Fibroblast of skin of scalp (primary cell): ENCODE measurements at places on chromosomes 3 and 15.
A peak's percentile ranks its signal among the peaks of the same experiment; 100 is the strongest.

DNA sequence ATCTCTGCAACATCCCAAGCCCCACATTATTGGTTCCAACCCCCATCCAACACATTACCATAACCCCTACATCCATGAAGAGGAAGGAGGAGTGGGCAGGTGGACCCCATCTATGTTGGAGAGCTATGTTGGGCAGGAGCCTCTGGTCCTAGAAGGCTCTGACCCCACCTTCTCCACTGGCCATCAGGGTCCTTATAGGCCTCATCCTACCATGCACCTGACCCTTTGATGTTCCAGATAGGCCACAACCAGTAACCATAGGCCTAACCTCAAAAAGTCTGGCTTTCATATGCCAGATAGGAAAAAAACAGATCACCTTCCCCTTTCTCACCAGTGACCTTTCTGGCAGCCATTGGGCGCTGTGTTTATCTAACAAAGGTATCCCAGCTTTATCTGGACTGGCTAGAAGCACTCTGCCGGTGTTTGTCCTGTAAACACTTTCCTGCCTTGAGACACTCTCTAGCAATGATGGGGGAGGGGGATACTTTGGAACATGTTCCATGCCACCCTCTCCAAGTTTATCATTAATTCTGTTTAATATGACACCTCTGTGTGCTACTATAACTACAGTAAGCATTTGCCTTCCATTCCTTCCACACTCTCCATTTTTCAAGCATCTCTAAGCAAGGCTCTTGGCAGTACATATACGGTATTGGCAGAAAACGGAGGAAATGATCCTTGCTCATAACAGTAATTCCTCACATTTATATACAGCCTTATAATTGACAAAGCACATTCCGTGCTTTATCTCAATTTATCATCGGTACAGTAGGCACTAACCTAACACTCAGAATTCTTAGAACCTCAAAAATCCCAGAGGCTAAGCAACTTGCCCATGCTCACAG, 377.1 kb downstream of the VPS13C start:
- no peak for DNase-seq

DNA sequence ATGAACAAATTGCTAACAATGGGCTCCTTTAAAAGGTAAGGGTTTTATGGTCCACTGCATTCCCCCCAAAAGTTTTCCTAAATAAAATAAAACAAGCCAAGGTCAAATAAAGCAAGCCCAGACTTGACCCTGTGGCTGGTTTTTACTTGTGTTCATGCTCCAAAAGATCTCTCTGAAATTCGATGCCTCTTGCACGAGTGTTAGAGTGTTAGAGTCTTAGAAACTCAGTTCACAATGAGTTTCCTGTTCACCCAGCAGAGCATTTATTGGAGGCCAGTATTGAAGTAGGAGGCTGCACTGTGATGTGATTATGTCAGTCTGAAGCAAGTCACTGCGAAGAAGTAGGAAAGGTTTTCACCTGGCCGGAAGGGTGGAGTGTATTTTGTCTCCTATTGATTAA, 59.9 kb upstream of the LRTM1 start:
- DNase-seq: no peak

DNA sequence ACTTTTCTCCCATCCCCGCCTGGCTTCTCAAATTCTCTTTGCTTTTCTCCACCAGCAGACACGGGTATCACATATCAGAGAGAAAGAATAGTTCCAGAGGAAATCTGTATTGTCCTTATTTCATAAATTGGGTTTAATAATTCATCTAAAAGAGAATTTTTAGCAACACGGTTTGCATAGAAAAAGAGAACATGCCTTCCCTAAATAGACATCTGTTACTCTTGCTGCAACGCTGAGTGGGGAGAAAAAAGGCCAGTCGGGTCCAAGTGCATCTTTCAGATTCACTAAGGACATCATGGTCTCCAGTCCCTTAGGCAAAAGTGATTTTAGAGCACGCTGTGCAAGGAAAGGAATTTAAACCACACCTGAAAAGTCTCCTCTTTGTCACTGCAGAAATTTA, 201.3 kb downstream of the ABHD5 start:
- no peak for DNase-seq

DNA sequence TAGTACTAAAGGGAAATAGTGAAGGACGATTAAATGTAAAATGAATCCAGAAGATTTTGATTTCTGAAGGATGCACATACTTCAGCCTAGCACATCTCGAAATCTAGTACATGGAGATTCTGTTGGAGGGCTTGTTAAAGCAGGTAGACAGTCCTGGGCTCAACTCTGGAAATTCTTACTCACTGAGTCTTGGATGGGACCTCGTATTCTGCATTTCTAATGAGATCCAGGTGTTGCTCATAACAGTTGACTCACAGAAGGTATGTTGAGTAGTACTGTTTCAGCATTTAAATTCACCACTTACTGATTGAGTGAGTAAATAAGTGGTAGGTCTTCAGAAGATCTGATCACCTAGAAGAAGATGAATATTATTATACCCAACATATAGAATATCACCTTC, 623.4 kb upstream of the SGO1 start:
- no peak for DNase-seq

GRCh38 chr3:141094790-141095545, 43.8 kb downstream of the SPSB4 start:
- peak; percentile 35 for DNase-seq

- no peak for DNase-seq
Observed at GRCh38 chr3:160384639-160385318, 14.2 kb downstream of the IFT80 start.

DNA sequence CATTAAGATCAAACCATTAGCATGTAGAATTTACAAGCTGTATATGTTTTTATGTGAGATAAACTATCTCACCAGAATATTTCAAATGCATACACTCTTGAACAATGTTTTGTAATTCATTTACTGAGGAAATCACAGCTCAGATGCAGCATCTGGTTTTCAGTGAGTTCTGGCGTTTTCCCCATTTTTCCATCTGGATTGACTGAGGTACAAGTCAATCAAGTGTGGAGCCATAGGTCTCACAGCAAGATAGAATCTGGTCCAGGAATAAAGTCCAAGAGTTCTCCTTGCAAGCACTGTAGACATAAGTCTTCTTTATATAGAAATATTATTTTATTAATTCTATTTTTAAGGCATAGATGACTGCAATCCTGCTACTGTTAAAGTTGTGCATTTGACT, 219.3 kb downstream of the ZBBX start:
- no peak for DNase-seq

DNA sequence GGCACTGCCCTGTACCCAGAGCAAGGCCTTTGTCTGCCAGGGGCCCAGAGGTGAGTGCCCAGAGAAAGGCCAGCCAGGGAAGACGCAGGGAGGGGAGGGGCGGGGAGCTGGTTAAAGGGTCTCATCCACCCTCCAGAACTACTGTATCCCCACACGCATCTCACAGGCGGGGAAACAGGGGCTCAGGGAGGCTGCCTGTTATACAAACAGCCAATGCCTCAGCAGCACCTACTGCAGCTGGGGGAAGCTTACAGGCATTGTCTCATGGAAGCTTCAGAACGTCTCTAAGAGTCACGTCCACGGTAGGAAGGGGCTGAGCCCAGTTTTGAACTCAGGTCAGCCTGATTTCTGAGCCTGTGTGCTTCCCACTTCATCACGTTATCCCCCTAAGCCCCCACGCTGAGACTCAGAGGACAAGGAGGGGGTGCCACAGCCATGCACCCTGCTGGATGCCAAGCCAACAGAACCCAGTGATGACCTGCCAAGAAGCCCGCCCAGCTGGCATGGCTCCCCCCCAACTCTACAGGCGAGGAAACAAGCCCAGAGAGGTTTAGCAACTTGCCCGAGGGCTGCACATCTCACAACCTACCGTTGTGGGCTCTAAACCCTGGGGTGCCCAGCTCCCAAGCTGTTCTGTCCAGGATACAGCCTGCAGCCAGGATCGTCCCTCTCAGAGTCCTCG, 54.5 kb downstream of the IQSEC1 start:
- DNase-seq: no peak

DNA sequence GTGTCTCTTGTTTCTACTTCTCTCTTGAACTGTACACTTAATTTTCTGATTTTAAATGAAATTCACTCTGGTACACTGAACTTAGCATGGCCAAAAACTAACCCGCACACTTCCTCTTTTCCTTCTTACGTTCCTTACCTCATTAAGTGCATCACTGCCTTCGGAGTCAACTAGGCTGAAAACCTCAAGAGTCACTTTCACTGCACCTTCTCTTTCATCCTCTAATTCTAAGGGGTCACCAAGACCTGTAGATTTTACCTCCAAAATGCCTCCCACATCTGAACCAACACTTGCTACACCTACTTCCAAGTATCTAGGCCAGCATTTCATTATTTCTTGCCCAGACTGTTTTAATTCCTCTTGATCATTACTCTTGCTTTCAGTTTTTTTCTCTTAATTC, 6.6 kb downstream of the CBLB start:
- no peak for DNase-seq

DNA sequence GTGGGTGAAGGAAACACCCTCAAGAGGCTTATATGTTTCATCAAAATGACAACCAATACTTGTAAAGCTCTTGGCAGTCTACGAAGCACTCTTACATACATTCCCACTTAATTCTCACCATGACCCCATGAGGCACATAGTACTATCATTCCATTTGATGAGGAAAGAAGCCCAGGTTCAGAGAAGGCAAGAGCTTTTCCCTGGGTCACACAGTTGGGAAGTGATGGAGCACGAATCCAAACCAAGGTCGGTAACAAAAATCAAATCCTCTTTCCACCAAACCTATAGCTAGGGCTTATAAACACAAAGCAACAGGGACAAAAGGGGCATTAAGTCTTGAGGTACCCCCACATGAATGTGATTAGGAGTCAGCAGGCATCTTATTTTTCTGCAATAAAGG, 187.1 kb downstream of the UACA start:
- DNase-seq: no peak

GRCh38 chr3:100533176-100533575, 40.8 kb downstream of the TMEM45A start:
- DNase-seq: peak; percentile 85

GRCh38 chr3:102514241-102514640, 79.4 kb downstream of the ZPLD1 start:
- no peak for DNase-seq

DNA sequence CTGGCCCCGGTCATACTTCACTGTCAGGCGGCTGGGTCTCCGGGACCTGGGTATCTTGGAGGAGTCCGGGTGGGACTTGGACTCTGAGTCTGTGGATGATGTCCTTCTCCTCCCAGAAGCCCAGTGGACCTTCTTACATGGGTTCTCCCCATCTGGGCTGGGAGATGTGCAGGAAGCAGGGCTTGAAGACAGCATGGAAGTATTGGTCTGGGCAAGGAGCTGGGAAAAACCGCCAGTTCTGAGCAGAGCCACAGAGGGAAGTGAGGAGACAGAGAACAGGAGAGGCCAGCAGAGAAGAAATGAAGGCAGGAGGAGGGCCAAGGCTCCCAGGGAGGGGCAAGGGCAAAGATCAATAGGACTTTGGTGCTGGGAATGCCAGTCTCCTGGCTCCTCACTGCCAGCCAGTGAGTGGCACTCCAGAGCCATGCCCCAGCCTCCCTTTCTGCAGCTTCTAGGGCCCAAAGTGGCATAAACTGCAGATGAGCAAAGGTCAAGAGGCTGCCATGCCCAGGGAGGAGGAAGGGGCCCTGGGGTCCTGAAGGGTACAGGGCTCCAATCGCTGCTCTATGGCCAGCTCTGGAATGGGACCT, at the start of gene PPP1R14D:
Gene PPP1R14D, minus strand, starts transcription at position 262 of the 590 bp plus-strand sequence. Its CDS starts 67 bp downstream, at position 195.
- DNase-seq: no peak

GRCh38 chr3:107977221-107978130, 113.4 kb downstream of the CD47 start:
- no peak for DNase-seq

- DNase-seq: no peak
Observed at GRCh38 chr15:29731865-29732264, 90.4 kb downstream of the TJP1 start.

GRCh38 chr15:70518201-70519003, 245.0 kb downstream of the UACA start:
- DNase-seq: no peak

- DNase-seq: no peak
Observed at GRCh38 chr15:76912430-76912829, 7.3 kb upstream of the SCAPER start.

DNA sequence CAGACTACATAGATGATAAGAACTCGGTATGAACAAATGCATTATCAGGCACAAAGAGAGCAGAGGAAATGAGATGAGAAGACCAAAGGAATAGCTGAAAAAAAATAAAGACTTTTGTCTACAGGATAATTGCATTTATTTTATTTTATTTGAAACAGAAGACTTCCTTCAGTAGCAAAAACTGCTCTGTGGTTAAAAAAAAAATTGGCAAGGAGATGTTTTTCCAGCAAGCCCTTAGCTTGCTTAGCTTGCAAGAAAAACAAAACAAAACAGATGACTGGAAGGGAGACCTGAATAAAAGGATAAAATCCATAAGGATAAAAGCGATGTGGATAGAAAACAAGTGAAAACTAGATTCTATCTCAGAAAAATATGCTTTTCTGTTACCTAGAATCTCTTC, 9.1 kb upstream of the PPM1L start:
- no peak for DNase-seq

DNA sequence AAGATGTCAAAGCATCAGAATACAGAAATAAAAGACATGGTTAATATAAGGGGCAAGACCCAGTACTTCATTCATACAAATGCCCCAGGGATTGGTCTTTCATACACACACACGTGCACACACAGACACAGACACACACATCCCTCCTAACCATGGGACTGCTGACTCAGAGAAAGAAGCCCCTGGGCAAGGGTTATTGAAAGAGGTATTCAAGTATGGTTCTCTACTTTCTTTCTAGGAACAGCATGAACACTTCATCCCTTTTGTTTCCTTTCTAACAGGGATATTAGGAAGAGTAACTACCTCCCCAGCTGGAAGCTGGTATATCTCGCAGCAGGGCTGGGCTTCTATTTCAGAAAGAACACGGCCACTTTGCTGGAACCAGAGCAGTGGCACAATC, 33.2 kb upstream of the ZFAND6 start:
- DNase-seq: no peak

- DNase-seq: no peak
Observed at GRCh38 chr15:41825572-41826535, 2.0 kb upstream of the JMJD7 start.

GRCh38 chr3:64463981-64464380, 223.8 kb downstream of the ADAMTS9 start:
- DNase-seq: no peak

- DNase-seq: peak; percentile 62
Observed at GRCh38 chr3:147389717-147390116, 16.6 kb downstream of the ZIC4 start.

- DNase-seq: peak; percentile 31
Observed at GRCh38 chr15:80906159-80906766, 83.4 kb downstream of the MESD start.
